ENCODE measurements at places on chromosomes 3 and 15.

- DNase-seq: no peak
Observed at GRCh38 chr3:159964166-159964973, 24.3 kb upstream of the IL12A start.

GRCh38 chr3:123405021-123405420 is 43.9 kb downstream of the ADCY5 start:
- DNase-seq: no peak

DNA sequence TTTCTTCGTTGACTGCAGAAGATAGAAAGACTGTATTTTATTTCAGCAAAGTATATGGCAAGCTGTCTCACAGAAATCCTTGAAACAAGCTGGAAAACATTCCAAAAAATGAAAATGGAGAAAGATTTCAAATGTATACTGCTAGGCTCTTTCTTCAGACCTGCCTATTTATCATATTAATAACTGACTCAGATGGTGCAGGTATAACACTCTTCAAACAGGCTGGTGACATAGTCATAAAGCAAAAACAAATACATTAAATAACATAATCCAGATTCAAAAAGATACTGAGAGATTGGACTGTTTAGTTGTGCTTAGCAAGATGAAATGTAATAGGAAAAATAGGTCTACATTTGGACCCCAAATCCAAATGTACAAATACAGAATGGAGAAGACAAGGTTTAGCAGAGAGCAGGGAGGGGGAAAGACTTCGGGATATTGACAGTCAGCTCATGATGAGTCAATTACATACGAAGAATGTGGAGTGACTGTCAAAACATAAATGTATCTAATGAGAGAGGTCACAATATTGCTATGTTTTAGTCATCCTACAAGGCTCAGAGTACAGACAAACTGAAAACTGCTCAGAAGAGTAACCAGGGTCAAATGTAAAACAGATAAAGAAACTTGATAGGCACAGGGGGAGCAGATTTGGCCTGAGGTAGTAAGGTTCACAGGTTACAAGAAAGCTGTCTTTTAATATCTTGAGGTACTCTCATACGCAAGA is 88.7 kb downstream of the DMXL2 start:
- no peak for DNase-seq

- DNase-seq: no peak
Observed at GRCh38 chr15:37877851-37878741, 56.3 kb upstream of the TMCO5A start.

DNA sequence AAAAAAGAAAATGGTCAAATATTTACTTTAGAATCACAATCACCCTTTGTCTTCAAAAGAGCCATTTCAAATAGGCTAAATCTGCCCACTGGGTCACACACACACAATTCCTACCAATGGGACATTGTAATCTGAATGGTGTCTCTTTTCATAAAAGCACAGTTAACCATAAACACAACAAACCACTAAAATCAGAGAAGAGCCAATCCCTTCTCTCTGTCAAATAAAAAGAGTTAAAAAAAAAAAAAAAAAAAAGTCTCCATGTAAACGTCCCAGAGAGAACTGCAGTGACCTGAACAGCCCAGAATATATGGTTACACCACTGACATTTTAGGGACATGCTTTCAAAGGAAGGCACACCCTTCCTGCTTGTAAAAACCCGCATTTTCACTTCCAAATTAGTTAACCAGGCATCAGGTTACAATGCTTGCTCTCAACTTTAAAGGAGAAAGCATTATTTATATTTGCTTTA is 63.7 kb downstream of the PRICKLE2 start:
- DNase-seq: no peak

DNA sequence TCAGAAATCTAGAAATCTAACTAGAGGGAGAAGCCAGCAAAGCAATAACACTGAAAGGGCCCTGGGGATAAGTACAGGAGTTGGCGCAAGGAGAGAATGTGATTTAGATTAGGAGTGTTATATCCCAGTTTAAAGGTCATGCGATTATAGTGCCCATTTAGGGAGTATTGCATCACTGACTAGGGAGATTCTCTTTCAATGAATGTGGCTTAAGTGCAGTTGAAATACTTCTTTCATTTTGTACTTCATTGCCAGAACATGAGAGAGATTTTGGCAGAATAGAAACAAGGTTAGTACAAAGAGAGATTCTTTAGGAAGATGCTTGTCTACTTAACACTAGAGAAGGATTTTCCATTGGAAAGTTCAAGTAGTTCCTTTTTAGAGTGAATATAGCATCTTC is 13.9 kb downstream of the ROBO2 start:
- DNase-seq: no peak

- peak; percentile 36 for DNase-seq
Observed at GRCh38 chr3:139982404-139982803, 47.4 kb downstream of the CLSTN2 start.

GRCh38 chr3:146037697-146038096 is 123.3 kb downstream of the PLOD2 start:
- DNase-seq: no peak

DNA sequence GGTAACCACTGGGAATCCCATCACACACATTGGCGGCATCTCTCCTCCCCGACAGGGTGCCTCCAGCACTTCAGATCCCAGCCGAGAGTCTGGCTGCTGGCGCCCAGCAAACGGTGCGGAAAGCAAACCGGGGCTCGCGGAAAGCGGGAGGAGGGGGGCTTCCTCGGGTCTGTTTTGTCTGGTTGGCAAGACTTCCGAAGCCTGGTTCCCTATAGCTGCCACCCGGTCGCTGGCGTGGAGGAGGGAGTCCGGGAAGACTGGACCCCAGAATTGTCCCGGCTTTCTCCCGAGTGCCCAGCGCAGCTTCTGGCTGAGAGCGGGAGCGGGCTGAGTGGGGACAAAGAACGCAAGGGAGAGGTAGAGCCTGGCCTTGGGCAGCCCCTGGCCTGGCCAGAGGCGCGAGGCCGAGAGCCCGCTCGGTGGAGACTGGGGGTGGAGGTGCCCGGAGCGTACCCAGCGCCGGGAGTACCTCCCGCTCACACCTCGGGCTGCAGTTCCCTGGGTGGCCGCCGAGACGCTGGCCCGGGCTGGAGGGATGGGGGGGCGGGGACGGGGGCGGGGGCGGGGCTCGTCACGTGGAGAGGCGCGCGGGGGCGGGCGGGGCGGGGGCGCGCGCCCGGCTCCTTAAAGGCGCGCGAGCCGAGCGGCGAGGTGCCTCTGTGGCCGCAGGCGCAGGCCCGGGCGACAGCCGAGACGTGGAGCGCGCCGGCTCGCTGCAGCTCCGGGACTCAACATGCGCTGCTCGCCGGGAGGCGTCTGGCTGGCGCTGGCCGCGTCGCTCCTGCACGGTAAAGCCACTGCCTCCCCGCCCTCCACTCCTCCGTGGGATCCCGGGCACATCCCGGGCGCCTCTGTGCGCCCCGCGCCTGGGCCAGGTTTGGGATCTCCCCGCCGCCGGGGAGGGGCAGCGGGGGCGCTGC is at the start of gene CHRNA7:
Gene CHRNA7, plus strand, starts transcription at position 654 of the 920 bp plus-strand sequence. Its CDS starts 80 bp downstream, at position 734.
- peak; percentile 47 for DNase-seq

- DNase-seq: no peak
Observed at GRCh38 chr3:174424656-174425055, 434.5 kb upstream of the NAALADL2 start.

DNA sequence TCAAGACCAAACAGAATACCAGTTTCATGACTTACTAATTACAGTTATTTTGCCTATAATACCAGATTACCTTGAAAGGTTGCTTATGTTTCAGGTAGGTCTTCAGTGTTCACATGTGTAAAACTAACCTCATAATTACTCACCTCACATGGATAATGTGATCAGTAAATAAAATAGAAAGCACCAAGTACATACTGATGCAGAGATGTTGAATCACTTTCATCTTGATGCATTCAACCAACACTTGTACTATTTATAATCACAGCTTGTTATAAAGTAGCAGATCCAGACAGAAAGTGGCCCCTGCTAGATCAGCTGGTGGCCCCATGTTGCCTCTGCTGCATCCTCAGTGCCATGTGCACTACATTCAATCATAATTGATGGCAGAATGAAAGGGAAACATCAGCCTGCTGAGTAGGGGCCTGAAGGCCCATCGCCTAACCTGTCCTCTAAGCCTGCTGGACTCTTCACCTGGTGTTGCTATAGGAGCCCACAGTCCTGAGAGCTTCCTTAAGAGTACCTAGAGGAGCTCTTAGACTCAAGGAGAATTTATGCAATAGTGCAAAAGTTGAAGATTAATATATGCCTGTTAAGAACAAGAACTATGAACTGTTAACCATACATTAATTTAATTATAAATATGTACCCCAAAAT is 154.3 kb downstream of the PLCL2 start:
- DNase-seq: no peak

GRCh38 chr3:40574050-40574449 is 49.3 kb downstream of the ZNF621 start:
- DNase-seq: no peak

- DNase-seq: no peak
Observed at GRCh38 chr3:165839296-165840076, 2.3 kb upstream of the BCHE start.

- DNase-seq: no peak
Observed at GRCh38 chr3:171825222-171825828, 15.0 kb upstream of the PLD1 start.

DNA sequence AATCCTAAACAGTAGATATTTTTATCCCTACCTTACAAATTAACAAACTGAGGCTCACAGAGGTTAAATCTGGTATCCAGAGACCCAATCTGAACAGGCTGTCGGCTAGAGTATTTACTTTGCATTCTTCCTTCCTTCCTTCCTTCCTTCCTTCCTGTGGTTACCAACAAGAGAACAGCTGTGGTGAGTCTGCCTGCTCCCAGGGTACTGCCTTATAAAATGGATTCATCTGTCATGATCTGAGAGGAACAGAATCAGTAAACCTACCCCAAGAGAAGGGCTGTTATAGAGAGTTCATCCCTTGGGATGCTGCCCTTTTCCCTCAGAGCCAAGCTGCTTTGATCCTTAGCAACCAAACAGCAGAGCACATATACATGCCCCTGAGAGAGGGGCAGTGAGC is 3.6 kb downstream of the GADL1 start:
- no peak for DNase-seq

- DNase-seq: peak; percentile 47
Observed at GRCh38 chr3:69739204-69740102, at the start of gene MITF. MITF (plus strand) TSS chr3:69739464; CDS start chr3:69739598, 134 bp downstream.

GRCh38 chr15:56207092-56207491 is 36.6 kb downstream of the RFX7 start:
- DNase-seq: no peak

DNA sequence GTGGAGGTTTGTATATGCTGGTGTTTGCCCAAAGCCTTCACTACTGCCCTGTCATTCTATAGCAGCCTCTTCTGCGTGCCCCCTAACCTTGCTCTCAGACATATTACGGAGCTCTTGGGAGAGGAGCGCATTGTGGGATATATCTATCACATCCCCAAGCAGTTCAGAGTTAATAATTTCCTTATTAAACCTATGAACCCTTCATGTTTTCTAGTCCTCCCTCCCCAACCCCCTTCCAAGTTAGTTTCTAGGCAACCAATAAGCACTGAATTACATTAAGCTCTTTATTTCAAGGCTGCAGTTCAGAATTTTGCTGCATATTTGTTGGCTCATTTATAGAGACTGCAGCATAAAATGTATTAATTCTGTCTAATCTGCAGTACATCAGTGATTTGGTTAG is 57.3 kb upstream of the GRM7 start:
- no peak for DNase-seq

DNA sequence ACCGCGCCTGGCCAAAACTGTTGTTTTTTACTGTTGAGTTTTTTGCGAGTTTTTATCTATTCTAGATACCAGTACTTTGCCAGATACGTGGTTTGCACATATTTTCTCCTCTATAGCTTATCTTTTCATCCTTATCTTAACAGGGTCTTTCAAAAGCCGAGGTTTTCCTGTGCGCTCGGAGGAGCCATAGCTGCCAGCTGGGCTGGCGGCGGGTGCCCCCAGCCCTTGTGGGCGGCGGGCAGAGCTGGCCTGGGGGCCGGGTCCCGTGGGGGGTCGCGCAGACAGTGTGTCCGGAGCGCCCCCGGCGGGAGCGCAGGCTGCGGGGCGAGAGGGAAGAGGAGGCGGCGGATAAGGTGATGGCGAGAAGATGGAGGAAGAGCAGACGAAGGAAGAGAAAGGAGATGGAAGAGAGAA is 11.1 kb upstream of the EIF4A2 start:
- no peak for DNase-seq

Data from NCI-H446 treated with DMSO at 0.1 percent for 48 hours (cell line).